ENCODE measurements at places on chromosomes 7 and 10.

DNA sequence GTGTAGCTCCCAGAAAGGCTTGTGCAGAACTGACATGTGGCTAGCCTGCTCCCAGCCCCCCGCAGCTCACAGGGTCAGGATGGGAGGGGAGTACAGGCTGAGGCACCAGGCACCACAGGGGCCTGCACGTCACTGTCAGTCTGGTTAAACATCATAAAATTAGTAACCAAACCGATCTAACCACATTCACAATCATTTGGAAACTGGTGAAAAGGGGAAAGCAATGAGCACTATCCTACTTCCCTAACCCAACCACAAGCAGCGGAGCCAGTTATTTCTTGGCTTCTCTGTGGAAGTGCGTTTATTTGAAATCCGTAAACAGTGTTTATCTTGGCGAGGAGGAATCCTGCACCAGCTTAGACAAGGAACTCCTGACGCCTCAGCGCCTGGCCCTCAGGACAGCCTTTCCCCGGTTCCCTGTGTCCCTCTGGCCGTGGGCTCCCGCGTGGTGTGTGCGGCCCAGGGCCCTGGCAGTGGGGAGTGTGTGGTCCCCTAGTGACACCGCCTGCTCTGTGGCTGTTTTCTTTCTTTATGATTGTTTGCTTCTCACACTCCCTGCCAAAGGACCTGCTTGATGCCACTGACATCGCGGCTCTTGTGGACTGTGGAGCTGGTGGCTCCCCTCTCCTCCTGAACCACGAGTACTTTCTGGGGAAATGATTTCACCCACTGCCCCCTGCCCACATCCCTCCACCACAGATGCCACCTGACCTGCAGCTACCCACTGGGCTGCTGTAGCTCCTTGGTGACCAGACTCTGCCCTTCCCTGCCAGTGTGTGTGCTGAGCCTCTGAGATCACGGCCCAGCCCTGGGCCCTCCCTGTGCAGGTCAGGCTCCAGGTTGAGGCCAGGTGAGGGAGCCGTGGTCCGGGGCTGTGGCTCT, 38.0 kb downstream of the INPP5A start:
- peak; percentile 21 for DNase-seq

DNA sequence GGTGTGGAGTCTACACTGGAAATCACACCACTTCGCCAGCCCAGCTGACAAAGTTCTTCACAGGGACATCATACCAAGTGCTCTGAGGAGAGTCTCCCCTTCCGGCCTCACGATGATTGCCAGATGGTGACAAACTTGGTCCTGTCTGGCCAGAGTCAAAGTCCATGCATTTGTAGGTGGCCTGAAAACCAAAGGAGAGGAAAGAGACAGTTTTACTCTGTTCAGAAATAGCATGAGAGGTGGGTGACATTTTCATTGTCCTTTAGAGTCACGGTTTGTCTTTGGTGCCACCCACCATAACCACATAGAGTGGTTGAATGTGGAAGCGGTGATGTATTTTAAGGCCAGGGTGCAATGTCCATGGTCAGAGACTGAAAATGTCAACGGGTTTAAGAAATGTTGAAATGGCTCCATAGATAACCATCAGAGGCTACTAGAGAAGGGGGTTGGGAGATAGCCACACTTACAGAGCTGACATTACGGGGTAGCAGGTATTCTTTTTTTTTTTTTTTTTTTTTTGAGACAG, 33.0 kb downstream of the BTBD16 start:
- DNase-seq, result no peak

DNA sequence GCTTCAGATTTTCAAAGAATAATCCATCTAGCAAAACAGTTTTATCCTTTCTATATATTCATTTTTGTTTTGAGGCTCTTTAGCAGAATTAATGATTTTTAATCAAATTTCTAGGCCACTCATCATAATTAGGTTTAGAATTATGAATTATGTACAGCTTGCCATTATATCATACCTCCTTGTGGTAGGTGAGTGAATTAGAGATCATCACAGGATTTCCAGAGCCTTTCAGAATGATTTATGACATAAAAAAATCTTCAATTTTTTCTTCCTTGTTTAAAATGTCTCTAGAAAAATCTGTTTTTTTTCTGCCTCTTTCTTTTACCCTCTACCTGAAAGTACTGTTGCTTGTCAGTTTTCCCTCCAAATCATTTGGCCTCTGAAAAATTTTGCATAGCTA, 433.3 kb downstream of the LRMDA start:
- no peak for DNase-seq

DNA sequence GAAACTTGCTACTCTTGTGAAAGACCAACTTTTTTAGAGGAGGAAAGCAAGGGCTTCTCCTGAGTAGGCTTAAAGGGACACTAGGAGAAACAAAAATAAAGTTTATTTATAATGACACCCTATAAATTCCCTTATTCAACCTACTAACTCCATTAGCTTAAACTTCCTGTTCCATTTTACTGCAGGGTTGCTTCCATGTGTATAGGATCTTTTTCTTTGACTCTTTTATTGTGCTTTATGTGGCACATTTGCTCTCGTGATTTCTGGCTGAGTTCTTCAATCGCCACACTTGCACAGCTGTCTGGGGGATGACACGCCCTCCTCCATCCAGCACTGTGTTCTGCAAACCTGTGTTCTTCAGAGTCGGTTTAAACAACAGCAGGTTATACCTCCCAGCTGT, 225.7 kb upstream of the NPVF start:
- no peak for DNase-seq

DNA sequence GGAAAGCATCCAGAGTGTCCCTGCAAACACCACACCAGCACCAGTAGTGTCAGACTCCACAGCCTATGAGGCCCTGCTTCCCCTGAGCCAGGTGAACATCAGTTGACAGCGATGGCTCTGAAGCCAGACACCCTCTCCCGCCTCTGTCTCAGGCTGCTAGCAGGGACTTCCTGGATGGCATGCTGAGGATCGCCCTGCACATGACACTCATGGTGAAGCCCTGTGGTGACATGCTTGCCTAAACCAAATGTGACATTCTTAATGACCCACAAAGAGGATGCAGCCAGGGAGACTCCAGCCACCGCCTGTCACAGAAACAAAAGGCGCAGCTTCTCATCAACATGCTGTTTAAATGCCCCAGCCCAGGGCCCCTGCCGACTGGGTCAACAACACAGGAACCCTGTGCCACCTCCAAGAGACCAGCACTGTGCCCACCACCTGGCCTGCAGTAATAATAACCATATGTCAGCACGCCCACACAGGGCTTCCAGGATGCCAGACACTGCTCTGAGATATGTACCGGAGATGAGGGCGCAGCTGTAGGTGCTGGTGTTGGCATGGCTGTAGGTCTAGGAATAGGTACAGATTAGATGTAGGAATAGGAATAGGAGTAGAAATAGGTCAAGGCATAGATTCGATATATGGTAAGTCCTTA, 81.3 kb downstream of the GRID1 start:
- DNase-seq, result no peak

- no peak for DNase-seq
These were observed 18.2 kb downstream of the NT5C3A start for GRCh38 chr7:33044401-33044718.

DNA sequence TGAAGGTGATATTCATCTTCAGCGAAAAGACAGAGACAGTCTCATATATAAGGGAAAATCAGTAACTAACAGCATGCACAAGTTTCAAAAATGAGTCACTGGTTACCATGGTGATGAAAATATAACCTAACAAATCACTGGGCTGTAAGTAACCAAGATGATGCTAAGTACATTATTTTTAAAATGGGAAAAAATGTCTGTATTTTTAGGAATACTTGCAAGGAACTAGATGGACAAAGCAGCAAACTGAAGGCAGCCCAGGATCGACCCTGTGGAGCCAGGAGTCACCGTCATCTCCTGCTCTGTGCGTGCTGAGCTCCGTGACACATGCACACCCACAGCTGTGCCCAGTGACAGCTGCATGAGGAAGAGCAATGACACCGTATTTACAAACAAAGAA, 137.3 kb downstream of the ELMO1 start:
- DNase-seq, result no peak

GRCh38 chr10:15585303-15585715, 134.4 kb downstream of the ITGA8 start:
- peak; percentile 83 for DNase-seq

GRCh38 chr7:127831318-127832219, 179.6 kb downstream of the SND1 start:
- no peak for DNase-seq

DNA sequence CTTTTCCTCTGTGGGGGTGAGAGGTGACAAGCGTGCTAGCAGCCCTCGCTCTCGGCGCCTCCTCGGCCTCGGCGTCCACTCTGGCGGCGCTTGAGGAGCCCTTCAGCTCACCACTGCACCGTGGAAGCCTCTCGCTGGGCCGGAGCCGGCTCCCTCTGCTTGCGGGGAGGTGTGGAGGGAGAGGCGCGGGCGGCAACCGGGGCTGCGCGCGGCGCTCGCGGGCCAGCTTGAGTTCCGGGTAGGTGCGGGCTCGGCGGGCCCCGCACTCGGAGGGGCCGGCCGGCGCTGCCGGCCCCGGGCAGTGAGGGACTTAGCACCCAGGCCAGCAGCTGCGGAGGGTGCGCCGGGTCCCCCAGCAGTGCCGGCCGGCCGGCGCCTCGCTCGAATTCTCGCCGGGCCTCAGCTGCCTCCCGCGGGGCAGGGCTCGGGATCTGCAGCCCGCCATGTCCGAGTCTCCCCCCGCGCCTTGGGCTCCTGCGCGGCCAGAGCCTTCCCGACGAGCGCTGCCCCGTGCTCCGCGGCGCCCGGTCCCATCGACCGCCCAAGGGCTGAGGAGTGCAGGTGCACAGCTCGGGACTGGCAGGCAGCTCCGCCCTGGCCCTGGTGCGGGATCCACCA, 352.8 kb upstream of the PODXL start:
- DNase-seq, result no peak

DNA sequence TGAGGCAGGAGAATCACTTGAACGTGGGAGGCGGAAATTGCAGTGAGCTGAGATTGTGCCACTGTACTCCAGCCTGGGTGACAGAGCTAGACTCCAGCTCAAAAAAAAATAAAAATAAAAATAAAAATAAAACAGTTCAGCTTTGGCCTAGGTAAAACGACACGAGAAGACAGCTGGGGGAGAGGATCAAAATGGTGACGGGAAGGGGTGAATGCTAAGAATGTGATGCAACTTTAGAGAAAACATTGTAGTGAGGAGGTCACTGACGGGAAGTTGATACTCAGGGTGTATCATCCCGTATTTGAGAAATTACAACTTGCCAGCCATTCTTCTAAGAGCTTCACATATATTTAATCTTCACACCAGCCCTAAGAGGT, 1.1 kb downstream of the NDST2 start:
- no peak for DNase-seq

GRCh38 chr7:150481186-150481920, 30.9 kb downstream of the GIMAP8 start:
- DNase-seq, result no peak

GRCh38 chr10:117736655-117737054, 194.1 kb downstream of the EMX2 start:
- DNase-seq, result no peak

- DNase-seq, result no peak
These were observed 148.0 kb downstream of the NRCAM start for GRCh38 chr7:108308276-108308675.

- DNase-seq, result no peak
These were observed 234.4 kb downstream of the ARL4A start for GRCh38 chr7:12921751-12922345.

- no peak for DNase-seq
These were observed 34.8 kb upstream of the MKI67 start for GRCh38 chr10:128161031-128161430.

GRCh38 chr10:132335189-132336063, 3.4 kb downstream of the LRRC27 start:
- DNase-seq, result peak; percentile 72

DNA sequence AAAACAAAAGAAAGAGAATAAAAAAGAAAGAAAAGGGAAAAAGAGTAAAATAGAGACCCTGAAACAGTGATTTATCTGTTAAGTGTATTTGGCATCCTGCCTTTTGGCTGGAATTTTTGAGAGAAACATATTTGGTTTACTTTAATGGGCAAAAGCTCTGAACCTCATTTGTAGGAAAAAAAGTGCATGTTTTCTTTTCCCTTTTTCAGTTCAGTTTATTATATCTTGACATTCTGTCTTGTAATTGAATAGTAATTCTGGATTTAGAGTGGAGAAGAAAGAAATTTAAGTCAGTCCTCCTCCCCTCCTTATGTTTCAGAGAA, 69.5 kb downstream of the ARID5B start:
- DNase-seq, result no peak

Data from midbrain (tissue), 1 donor.